Stimulated activated CD4-positive, alpha-beta T cell treated with anti-CD3 and anti-CD28 coated beads, Interleukin-1b, Interleukin-23, amount 100 ng/mL, for 48 hours (primary cell): ENCODE measurements at places on chromosomes 1 and 21.
A peak's percentile ranks its signal among the peaks of the same experiment; 100 is the strongest.

DNA sequence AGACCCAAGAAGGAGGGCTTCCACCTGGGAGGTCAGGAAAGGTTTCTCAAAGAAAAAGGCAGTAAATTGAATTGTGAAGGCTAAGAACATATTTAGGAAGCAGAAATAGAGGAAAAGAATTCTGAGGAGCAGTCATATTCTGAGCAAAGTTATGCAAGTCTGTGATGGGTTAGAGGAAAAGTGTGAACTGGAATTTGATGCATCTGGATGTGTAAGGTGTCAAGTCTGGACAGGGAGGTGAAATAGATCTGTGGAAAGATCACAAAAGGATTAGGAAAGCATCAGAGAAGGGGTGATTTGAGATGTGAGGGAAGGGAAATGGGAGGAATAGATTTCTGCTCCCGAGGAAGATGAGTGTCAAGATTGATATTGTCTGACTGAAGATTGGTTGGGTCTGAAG, 18.1 kb upstream of the PRDM2 start:
- no peak for DNase-seq

GRCh38 chr21:18776936-18777335, 373.4 kb upstream of the TMPRSS15 start:
- no peak for DNase-seq

DNA sequence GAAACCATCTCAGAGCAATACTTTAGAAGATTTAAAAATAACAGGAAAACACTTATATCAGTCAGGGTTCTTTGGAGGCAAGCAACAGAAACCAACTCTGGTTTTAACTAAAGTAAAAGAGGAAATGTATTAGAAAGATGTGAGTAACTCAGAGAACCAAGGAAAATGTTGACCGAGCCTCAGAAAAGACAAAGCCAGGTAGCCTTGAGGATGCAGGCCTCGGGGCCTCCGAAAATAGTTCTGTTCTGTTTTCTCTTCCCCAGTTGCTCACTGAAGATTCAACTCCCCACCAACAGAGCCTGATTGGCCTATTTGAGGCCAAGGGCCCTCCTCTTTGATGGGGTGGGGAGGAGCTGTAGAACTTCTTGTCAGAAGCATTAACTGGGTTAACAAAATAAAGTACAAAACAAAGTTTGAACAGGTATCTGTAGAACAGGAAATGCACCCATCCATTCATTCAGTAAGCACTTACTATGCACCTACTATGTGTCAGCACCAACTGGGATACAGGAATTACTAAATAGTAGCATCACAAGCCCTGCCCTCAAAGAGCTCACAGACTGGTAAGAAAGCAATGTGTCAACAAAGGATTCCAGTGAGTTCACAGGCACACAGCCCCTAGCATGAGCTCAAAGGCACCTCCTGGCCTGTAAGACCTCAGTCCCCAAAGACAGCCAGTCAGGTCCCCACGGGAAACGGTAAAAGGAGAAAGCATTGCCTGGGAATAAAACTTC, 12.6 kb downstream of the SLAMF8 start:
- no peak for DNase-seq

DNA sequence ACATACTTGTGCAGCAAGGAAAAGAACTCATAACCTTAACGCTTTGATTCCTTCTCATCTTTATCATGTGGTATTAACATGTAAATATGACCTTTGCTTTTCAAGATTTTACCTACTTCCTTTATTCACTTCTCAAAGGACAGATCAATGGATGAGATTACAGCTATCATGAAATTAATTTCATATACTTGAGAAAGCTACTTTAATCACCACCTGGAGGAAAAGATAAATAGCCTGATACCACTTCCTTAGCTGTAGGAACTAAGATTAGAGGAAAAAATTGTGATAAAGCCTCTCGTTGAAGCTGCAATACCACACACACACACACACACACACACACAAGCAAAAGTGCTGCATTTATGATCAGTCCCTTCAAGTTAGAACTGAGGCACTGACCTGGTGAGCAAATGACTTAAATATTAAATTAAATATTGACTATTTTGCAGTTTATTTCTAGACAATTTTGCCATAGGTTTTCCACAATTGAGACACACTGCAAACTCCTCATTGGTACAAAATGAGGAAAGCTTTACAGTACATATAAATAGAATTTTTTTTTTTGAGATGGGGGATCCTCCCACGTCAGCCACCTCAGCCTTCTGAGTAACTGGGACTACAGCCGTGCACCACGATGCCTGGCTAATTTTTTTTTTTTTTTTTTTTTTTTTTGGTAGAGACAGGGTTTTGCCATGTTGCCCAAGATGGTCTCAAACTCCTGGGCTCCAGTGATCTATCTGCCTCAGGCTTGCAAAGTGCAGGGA, 27.2 kb upstream of the DMRTB1 start:
- DNase-seq, result no peak

DNA sequence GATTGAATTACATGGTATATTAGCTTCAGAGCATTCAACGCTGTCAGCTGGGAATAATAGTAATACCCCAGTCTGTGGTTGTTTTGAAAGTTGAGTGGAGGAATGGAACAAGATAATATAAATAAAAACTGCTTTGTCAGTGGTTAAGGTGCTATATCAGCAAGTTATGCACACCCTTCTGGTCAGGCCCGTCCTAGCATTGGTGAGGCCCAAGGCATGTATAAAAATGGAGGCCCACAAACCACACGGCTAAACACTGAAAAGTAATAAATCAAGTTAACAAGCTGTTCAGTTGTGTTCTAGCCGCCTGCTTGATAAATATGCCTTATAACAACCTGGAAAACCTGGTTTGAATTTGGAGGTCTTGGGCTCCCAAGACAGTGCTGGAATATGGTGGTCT, 77.4 kb downstream of the PSMG1 start:
- no peak for DNase-seq

DNA sequence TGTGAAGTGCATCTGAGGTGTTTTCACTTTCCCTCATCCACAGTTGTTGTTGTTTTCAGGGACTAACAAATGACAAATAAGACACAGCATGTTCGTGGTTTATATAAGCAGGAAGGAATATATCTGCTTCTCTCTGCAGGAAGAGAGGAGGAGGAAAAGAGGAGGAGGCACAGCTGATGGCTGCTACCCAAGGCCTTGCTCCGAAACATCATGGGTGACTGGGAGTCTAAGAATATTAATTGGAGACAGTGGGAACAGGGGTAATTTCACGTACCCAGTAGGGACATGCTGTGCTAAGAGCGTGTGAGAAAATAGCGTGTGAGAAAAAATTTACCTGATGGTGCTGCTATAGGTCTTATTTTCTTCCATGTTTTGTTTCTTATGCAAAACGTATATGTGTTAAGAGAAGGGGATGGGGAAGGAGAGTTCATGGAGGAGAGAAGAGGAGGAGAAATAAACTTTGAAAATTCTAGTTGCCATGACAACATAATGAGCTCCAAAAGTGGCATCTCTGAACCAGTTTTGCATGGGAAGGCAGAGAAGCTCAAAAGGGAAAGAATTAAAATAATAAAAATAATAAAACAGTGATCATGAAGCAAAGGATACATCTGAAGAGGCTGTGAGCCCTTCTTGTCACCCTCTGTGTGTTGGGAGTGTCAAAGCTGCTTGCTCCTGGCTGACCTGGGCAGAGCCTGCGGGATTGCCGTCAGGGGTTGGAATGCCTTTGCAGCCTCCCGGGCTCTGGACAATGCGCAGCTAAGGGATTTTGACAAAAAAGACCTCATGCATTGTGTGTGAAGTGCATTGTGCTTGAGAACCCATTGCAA, 192.0 kb downstream of the CACNA1E start:
- DNase-seq, result no peak

- DNase-seq, result no peak
These were observed 35.1 kb upstream of the PWP2 start for GRCh38 chr21:44072111-44072510.

GRCh38 chr21:45892156-45892915, 89.2 kb upstream of the COL6A1 start:
- no peak for DNase-seq

GRCh38 chr1:35554266-35555211, 2.7 kb downstream of the KIAA0319L start:
- no peak for DNase-seq

DNA sequence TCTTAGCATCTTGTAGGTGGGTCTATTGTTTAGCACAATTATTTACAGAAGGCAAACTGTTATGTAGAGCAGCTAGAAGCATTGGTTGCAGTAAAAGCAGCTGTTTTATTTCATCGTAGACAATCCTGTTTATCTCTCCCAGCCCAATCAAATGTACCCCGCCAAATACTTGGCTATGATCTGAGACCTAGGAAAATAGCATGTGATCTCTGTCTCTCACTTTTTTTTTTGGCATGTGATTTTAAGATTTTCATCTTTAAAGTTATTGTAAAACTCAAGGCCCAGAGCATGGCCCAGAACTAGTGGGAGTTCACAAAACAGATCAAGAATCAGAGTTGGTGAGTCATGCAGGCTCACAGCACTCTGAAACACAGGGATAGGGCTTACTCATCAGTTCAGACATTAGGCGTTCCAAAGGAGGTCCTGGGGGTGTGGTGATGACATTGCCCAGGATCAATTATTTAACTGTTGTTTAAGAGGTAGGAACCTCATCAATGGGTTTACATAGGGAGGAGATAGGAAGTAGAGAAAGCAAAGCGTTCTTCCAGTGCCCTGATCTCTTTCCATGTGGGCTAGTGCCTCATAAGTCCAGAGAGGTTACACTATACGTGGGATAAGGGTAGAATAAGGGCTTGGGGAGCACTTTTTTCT, 40.2 kb downstream of the TBX19 start:
- DNase-seq, result peak; percentile 38

- DNase-seq, result no peak
These were observed 19.2 kb downstream of the NFIA start for GRCh38 chr1:61101536-61101935.

DNA sequence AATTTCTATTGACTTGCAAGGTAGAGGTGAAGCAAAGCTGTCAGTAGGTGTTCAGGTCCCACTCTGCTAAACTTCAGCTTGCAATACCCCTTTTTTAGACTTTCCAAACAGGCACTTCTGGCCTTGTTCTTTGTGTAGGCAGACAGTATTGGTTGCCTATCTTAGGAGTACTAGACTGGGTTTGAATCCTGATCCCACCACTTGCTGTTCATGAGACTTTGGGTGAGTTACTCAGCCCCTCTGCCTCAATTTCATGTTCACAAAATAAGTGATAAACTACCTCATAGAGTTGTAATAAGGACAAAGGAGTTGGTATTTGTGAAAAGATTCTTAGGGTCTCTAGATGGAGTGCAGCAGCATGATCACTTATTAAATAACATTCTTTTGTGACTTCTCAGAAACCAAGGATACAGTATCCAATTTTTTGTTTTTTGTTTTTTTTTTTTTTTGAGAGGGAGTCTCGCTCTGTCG, 5.2 kb downstream of the RCC1 start:
- no peak for DNase-seq

- DNase-seq, result no peak
These were observed 1.9 kb downstream of the OLIG1 start for GRCh38 chr21:33071770-33072306.

GRCh38 chr1:99122039-99122438, 117.4 kb upstream of the PLPPR5 start:
- no peak for DNase-seq

DNA sequence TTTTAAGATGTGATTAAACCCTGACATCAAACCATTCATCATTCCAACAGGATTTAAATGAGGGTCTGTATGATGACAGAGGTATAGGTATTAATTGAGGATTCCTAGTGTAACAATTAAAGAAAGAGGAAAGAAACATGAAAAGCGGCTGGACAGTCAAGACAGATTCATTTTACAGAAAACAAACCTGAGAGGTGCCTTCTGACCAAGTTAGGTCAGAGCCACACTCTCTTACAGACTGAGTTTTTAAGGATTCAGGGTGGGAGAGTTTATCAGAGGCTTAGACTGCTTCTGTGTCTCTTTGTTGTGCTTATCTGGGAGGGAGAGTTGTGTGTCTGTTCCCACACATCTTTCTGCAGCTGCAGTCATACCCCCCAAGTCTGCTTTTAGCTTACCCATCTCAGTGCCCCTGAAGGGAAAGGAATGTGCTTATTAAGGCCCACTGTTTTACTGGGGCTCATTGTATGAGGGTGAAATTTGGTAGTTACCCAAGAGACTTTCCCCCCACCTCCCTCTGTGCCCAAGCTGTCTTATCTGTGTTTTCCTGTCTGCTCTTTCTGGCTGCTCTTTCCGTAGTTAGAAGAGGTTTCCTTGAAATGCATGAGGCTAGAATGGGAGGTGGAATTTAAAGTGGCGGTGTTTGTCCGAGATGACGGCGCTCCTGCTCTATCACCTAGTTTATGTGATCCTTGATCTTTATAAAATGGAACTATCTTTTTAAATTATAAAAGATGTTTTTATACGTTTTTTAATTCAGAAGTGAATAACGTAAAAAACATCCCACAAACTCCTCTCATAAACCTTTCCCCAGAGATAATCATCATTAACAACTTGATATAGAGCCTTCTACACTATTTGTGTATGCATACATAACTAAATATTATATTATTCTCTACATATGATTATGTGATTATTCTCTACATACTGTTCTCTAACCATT, 96.0 kb upstream of the TNFSF4 start:
- DNase-seq, result no peak

DNA sequence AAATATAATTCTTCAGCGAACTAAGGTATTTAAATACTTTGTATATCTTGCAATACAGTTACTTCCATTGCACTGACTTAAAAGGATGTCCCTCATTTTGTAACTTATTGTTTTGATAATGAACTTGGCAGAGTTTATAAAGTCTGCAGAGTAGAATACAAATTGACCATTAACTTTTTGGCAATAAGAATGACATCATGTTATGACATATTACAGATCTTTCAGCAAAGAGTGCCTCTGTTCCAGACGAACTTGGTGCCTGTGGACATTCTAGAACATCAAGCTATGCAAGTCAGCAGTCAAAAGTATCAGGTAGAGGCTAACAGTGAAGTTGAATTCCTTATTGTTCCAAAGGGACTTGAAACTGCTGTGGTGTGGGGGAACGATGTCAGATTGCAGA, 32.9 kb downstream of the HENMT1 start:
- no peak for DNase-seq

- DNase-seq, result peak; percentile 37
These were observed 642 bp downstream of the HCRTR1 start for GRCh38 chr1:31617916-31618746.

DNA sequence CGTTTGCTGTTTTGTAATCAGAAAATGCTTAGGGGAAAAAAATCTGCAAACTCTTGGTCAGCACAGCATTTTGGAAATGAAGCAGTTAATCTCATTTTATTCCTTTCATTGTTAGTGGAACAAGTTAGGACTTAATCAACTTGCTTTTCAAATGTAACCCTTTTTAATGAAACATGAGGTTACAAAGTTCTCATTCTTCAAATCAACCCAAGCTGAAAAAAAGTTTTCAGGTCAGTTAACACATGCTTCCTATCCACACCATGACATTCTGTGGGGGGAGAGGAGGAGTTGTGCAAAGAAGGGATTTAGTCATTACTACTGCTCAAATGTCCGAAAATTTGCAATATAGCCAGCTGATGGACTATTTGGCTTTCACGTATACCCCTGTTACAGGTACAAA, 283.2 kb upstream of the LYPLAL1 start:
- no peak for DNase-seq
